ENCODE measurements at places on chromosomes 6 and 20.

DNA sequence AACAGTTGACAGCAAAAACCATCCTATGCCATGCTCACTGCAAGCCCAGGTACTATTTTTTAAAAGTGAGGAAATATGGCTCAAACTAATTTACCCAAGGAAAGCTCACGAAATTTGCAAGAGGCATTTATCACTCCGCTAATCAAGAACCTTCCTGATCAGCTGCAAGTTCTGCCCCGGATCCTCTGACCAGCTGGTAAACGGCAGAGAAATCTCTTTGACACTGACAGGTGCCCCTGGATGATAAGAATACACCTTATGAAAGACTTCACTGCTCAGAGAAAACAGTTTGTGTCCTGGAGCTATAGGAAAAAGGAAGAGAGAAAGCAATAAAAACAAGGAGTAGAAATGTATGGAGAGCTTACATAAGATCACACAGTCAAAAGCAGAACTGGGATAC, 6.4 kb downstream of the CNKSR3 start:
- H3K27me3 ChIP-seq, result peaks cover 6% of the 10 kb centered on the region
- H3K4me3 ChIP-seq, result no peak overlapping the region
- H3K4me1 ChIP-seq, result no peaks in the 10 kb centered on the region
- no peak for DNase-seq
- no peak overlapping the region for H3K27ac ChIP-seq

DNA sequence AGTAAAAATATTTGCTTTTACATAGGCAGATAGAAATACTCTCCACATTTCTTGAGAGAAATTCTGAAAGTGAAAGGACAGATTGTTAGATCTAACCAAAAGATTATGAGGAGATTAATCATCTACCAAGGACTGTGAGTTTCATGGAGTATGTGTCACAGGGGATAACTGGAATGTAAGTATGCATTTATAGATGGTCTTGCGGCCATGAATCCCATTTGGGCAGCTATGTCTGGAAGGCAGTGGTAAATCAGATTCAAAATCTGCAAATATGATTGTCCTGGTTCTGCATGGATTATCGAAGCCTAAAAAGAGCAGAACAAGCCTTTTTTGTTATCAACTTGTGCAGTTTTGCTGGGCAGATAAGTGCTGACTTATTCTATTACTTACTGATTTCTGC, 293.8 kb downstream of the RFPL4B start:
- H3K27ac ChIP-seq, result no peak overlapping the region
- no peak overlapping the region for H3K4me3 ChIP-seq
- H3K27me3 ChIP-seq, result no peaks in the 10 kb centered on the region
- no peak for DNase-seq
- H3K36me3 ChIP-seq, result no peaks in the 10 kb centered on the region

- no peak overlapping the region for H3K27ac ChIP-seq
- no peaks in the 10 kb centered on the region for H3K4me1 ChIP-seq
- no peaks in the 10 kb centered on the region for H3K36me3 ChIP-seq
- no peak overlapping the region for H3K4me3 ChIP-seq
- H3K27me3 ChIP-seq, result no peaks in the 10 kb centered on the region
Observed at GRCh38 chr6:102928109-102928508, 1534.6 kb downstream of the GRIK2 start.

GRCh38 chr20:50189681-50190250, 864 bp upstream of the CEBPB start:
- peak; percentile 29 for DNase-seq
- peaks cover 25% of the 10 kb centered on the region for H3K4me1 ChIP-seq
- no peak overlapping the region for H3K4me3 ChIP-seq
- H3K27ac ChIP-seq, result peak overlapping the region; percentile 33
- H3K27me3 ChIP-seq, result peaks cover 3% of the 10 kb centered on the region

DNA sequence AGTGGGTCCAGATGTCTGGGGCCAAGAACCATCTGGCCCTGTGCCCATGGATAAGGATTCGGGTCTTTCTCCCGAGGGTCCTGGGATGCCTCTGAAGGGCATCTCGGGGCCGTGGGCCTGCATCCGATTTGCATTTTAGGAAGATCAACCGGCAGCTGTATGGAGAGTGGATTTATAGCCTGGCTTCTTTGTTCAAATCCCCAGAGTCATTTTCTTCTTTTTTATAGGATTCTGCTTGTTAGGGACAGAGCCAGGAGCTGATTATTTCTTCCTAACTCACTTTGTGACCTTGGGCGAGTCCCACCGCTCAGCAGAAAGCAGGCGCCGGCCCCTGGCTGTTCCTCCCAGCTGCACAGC, 52.9 kb upstream of the APCDD1L start:
- no peak overlapping the region for H3K27ac ChIP-seq
- no peak overlapping the region for H3K4me3 ChIP-seq
- H3K4me1 ChIP-seq, result no peaks in the 10 kb centered on the region
- DNase-seq, result no peak
- H3K36me3 ChIP-seq, result no peaks in the 10 kb centered on the region

- H3K36me3 ChIP-seq, result peaks cover 36% of the 10 kb centered on the region
- no peaks in the 10 kb centered on the region for H3K27me3 ChIP-seq
- H3K4me1 ChIP-seq, result no peaks in the 10 kb centered on the region
Observed at GRCh38 chr6:100622907-100623692, 158.4 kb upstream of the SIM1 start.

GRCh38 chr6:106098383-106099234, 12.5 kb downstream of the PRDM1 start:
- peak; percentile 87 for DNase-seq
- peaks cover 75% of the 10 kb centered on the region for H3K4me1 ChIP-seq
- peak overlapping the region; percentile 90 for H3K27ac ChIP-seq
- peaks cover 2% of the 10 kb centered on the region for H3K36me3 ChIP-seq
- H3K4me3 ChIP-seq, result peak overlapping the region; percentile 100

DNA sequence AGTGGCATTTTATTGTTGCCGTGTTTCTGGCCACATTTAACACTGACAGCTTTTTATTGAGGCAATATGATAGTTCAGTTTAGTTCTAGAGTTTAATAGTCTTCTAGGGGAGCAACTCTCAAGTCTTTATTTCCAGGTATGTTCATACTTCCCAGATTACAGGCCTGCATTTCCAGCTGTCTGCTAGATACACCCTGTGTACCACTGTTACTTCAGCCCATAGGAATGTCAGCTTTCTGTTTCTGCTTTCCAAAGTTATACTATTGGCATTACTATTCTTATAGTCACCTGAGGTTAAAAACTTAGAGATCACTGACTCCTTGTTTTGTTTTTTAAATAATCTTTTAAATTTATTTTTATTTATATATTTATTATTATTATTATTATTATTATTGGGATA, 7.6 kb downstream of the ZNF451 start:
- H3K27ac ChIP-seq, result no peak overlapping the region
- H3K4me1 ChIP-seq, result peaks cover 16% of the 10 kb centered on the region
- no peak overlapping the region for H3K4me3 ChIP-seq
- H3K36me3 ChIP-seq, result peaks cover 50% of the 10 kb centered on the region

DNA sequence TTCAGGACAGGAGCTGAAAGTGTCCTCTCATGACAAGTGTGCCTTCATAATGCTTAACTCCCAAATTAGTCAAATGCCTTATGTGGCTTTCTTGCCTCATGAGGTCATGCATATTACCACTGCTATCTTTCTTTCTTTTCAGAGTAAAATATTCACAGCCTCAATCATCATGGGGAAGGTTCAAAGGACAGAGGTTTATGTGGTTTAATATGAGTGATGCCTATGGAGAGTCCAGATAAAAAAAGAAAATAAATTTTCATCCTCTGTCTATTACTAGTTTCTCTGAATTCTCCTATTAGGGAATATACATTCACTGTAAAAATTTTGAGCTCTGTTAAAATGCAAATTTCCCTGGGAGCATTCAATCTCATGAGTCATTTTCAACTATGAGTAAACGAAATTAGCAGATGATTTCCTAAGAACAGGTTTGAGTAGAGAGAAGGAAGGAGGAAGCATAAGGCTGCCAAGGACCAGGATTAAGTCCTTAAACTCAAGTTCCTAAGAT, 396.9 kb upstream of the ADGRB3 start:
- no peak for DNase-seq
- H3K27me3 ChIP-seq, result no peaks in the 10 kb centered on the region
- no peak overlapping the region for H3K4me3 ChIP-seq
- H3K4me1 ChIP-seq, result no peaks in the 10 kb centered on the region
- no peaks in the 10 kb centered on the region for H3K36me3 ChIP-seq
- H3K27ac ChIP-seq, result no peak overlapping the region

GRCh38 chr6:109788687-109789086, 97.6 kb downstream of the FIG4 start:
- no peak overlapping the region for H3K4me3 ChIP-seq
- H3K27me3 ChIP-seq, result no peaks in the 10 kb centered on the region
- no peak for DNase-seq
- no peak overlapping the region for H3K27ac ChIP-seq
- no peaks in the 10 kb centered on the region for H3K4me1 ChIP-seq
- peaks cover 28% of the 10 kb centered on the region for H3K36me3 ChIP-seq

- no peak overlapping the region for H3K27ac ChIP-seq
- H3K4me1 ChIP-seq, result no peaks in the 10 kb centered on the region
- no peak overlapping the region for H3K4me3 ChIP-seq
- DNase-seq, result no peak
Observed at GRCh38 chr6:24743265-24743943, 24.4 kb upstream of the C6orf62 start.

DNA sequence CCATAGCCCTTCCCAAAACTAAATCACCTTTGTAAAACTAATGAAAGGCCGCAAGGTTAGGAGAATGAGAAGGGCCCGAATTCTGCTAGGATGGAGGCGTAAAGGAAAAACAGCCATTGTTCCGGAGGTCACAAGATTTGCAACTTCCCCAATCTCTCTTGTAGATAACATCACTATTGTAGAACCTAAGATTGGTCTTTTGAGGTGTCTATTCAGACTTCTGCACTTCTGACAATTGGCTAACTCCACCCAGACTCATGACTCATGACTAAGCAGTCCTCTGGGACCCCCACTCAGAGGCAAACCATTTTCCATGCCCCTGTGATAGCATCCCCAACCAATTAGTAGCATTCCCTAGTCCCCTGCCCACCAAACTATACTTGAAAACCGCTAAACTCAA, 210.5 kb upstream of the SHLD1 start:
- no peaks in the 10 kb centered on the region for H3K4me1 ChIP-seq
- DNase-seq, result no peak

GRCh38 chr6:43695215-43695966, 7.8 kb upstream of the MRPS18A start:
- H3K27me3 ChIP-seq, result peaks cover 2% of the 10 kb centered on the region
- DNase-seq, result no peak
- no peaks in the 10 kb centered on the region for H3K36me3 ChIP-seq
- no peak overlapping the region for H3K4me3 ChIP-seq

DNA sequence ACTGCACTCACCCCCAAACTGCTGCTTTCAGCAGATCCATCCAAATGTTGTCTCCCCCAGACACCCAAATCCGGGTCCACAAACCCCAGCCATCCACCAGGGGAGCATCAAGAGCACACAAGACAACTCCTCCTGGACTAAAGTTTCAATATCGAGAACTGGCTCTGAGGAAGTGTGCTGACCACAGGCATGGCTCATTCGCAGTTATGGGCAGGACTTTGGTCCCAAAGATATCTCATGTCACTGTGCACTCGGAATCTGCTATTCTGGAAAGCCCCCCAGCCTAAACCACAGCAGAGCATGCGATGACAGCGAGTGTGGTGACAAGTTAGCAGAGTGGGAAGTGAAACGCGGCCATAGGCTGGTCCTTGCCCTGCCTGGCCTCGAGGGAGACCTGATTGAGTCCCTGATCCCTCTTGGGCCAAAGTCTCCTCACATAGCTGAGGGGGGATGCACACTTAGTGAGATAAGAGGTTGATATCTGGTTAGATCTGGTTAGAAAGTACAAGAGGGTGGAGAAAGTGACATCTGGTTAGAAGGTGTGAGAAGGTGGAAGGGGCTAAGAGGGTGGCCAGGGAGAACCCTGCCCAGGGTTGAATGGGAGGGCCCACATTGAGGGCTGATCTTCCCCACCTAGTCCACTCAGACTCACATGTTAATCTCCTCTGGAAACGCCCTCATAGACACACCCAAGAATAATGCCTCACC, 149.7 kb downstream of the MRPL14 start:
- H3K4me3 ChIP-seq, result no peak overlapping the region
- H3K4me1 ChIP-seq, result no peaks in the 10 kb centered on the region
- DNase-seq, result no peak
- H3K27ac ChIP-seq, result no peak overlapping the region
- H3K27me3 ChIP-seq, result peaks cover 2% of the 10 kb centered on the region
- no peaks in the 10 kb centered on the region for H3K36me3 ChIP-seq

DNA sequence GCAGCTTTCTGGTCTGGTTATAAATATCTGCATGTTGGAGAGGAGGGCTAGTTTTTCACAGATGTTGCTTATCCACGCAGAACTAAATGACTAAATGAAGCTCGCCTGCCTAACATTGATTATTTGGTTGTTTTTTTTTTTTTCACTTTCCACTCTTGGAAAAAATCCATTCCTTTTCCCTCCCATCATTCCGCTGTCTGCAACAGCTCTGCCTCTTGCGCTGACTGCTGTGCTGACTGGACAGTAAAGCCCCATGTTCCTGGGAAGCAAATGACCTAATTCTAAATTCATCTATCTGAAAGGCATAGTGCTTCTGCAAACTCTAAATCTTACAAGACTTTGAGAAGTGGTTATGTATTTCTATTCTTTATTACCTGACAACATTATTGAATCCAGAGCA, 255.5 kb upstream of the PLN start:
- H3K4me1 ChIP-seq, result no peaks in the 10 kb centered on the region
- H3K4me3 ChIP-seq, result no peak overlapping the region
- no peaks in the 10 kb centered on the region for H3K36me3 ChIP-seq
- no peak overlapping the region for H3K27ac ChIP-seq
- no peak for DNase-seq
- H3K27me3 ChIP-seq, result peaks cover 5% of the 10 kb centered on the region

DNA sequence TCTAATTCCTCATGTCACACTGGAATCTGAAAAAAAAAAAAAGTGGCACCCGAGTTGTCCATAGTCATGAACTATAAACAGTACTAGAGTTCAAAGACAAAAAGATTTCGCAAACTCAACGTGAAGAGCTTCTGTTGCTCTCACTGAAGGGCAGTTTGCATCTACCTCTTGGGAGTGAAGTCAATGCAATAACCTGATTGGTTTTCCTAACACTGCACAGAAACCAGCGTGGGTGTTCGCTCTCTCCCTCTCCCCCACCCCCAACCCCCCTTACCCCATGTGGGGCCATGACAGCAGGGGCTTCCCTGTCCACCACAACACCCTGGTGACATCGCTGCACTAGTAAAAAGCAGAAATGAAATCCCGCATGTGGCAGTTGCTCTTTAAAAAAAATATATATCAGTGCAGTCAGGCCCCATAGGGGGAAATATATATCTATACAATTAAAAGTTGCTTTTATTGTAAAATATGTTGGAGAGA, 66.9 kb downstream of the GMPR start:
- H3K36me3 ChIP-seq, result peaks cover 62% of the 10 kb centered on the region
- no peak overlapping the region for H3K27ac ChIP-seq
- no peak overlapping the region for H3K4me3 ChIP-seq
- H3K4me1 ChIP-seq, result no peaks in the 10 kb centered on the region
- H3K27me3 ChIP-seq, result no peaks in the 10 kb centered on the region
- no peak for DNase-seq

DNA sequence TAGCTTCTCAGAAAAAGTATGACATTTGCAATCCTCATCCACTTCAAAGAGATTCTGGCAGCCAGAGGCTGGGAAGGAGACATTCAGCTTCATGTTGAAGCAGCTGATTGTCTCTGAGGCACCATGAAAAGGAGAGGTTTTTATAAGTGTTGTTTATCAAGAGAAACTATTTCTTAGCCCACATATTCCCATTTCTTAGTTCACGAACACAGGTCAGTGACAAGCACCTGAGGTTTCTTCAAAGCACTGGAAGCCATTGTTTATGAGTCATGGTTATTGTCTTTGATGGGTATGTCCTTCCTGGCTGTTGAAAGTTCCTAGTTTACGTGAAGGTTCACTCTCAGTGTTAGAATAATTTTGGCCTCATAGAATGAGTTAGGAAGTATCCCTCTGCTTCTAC, 3.0 kb upstream of the DDX43 start:
- H3K4me1 ChIP-seq, result peaks cover 9% of the 10 kb centered on the region
- no peak for DNase-seq
- no peak overlapping the region for H3K4me3 ChIP-seq
- no peak overlapping the region for H3K27ac ChIP-seq
- no peaks in the 10 kb centered on the region for H3K27me3 ChIP-seq
- no peaks in the 10 kb centered on the region for H3K36me3 ChIP-seq
